Melanocyte of skin (primary cell): ENCODE measurements at places on chromosomes 12 and 14. TPM values are rescaled to one million over a fixed set of nuclear protein-coding genes. Genes with fewer than 3 reads are reported as not detected.

The RFX4 gene
- total RNA-seq: not detected in 2 replicates

The FAM90A1 gene
- under 0.01 and 0.31 TPM in 2 replicates for total RNA-seq

The TBX5 gene
- under 0.01 TPM in 1 of 2 replicates, not detected in the other for total RNA-seq

The LRRC9 gene
- not detected in 2 replicates for total RNA-seq

The ASCL1 gene
- not detected in 2 replicates for total RNA-seq

The CFAP54 gene
- total RNA-seq: 0.15 and 0.33 TPM in 2 replicates

The EML5 gene
- total RNA-seq: under 0.01 TPM in 2 replicates

The PZP gene
- under 0.01 TPM in 1 of 2 replicates, not detected in the other for total RNA-seq

The AMIGO2 gene
- total RNA-seq: 4.0 and 7.4 TPM in 2 replicates

The DDX47 gene
- total RNA-seq: 60.0 and 63.0 TPM in 2 replicates

The ZNF268 gene
- total RNA-seq: 16.2 and 25.4 TPM in 2 replicates

The DPF3 gene
- total RNA-seq: 1.1 and 1.3 TPM in 2 replicates

The FAM181A gene
- total RNA-seq: not detected in 2 replicates

The SPIC gene
- total RNA-seq: not detected in 2 replicates

The CYP46A1 gene
- 0.34 TPM in 1 of 2 replicates, not detected in the other for total RNA-seq

The TSPAN19 gene
- 0.33 and 1.1 TPM in 2 replicates for total RNA-seq

The WIF1 gene
- total RNA-seq: not detected in 2 replicates

The SCNN1A gene
- total RNA-seq: under 0.01 TPM in 1 of 2 replicates, not detected in the other

The TEX52 gene
- not detected in 2 replicates for total RNA-seq

The MBIP gene
- 13.4 and 15.8 TPM in 2 replicates for total RNA-seq

The CCDC197 gene
- not detected in 2 replicates for total RNA-seq

The ARHGDIB gene
- total RNA-seq: 2.3 and 4.0 TPM in 2 replicates

The SIX6 gene
- not detected in 2 replicates for total RNA-seq

The GPR84 gene
- under 0.01 TPM in 1 of 2 replicates, not detected in the other for total RNA-seq

The P3H3 gene
- 13.4 and 26.2 TPM in 2 replicates for total RNA-seq
